ENCODE measurements at places on chromosomes 3 and 15.

DNA sequence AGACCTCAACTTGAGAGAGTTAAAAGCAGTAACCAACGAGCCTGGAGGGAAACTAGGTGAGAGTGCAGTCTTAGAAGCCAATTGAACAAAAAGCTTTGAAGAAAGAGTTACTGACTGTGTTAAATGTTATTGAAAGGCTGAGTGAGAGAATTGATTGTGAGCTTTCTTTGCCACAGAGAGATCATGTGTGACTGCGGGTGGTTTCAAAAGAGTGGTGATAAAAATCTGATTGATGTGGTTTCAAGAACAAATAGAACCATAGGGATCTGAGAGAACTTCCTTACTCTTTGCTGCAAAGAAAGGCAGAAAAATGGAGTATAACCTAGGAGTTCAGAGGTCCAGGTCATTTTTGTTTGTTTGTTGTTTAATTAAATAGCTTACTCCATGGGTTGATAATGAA lies 759.9 kb upstream of the ALCAM start:
- no peak for DNase-seq

DNA sequence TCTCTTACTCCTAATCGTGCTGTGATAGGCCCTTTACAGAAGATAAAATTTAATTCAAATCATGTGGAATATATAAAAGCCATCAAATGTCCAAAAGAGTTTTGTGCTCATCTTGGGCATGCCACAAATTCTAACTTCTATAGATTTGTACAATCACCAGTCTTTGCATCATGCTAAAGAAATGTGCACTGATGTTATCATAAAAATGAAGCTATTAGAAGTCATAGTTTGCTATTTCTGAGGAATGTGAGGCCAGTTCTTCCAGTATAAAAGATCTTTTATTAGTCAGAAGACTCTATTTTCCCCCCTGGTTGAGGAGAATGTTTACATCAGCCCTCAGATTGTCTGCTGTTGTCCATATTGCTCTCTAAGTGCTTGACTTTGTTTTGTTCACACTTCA lies 2.1 kb upstream of the ANXA2 start:
- no peak for DNase-seq

GRCh38 chr3:22938739-22939138 lies 264.4 kb upstream of the UBE2E2 start:
- no peak for DNase-seq

DNA sequence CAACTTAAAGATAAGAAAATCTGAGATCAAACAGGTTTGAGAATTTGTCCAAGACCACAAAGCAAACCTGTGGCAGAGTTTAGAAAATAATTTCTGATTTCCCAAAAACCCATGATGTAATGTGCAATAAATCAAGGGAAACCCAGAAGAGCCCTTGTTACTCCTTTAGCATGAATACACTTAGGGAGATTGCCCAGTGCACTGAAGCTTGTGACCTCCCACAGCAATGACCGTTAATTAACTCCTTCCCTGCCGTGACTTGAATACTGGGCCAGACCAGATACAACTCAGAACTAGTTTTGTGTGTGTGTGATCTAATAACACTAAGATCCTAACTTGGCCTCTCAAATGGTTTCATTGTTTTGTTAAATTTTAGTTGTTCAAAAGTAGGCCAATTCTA lies 2.5 kb downstream of the PRKAR2A start:
- DNase-seq = no peak

DNA sequence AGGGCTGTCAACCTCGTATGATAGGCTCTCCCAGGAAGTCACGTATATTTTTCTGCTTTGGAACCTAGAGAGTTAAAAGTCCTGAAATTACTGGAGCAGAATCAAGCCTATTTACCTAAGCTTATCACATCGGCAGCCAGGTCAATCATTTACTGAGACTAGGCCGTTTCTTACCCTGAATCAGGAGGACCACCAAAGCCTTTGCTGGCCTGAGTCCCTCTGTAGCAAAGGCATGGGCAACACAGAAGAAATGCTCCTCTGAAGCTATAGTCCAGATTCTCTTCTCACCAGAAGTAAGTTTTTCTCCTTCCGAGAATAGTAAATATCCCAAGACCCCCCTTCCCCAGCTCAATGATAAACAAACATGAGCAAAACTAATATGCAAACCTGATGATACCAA lies 125.9 kb upstream of the PHLDB2 start:
- no peak for DNase-seq

Data from activated T-cell treated with anti-CD3 and anti-CD28 coated beads for 24 hours (primary cell).